ENCODE measurements at places on chromosomes 2 and 18. TPM values are rescaled to one million over a fixed set of nuclear protein-coding genes. Genes with fewer than 3 reads are reported as not detected.

CRACDL gene
- 11.1 TPM for total RNA-seq

WDR12 gene
- total RNA-seq = 31.0 TPM

EHD3 gene
- total RNA-seq = 5.2 TPM

CIB4 gene
- total RNA-seq = not detected

SERPINB13 gene
- total RNA-seq = not detected

FBXO41 gene
- 0.33 TPM for total RNA-seq

XDH gene
- not detected for total RNA-seq

CDH7 gene
- total RNA-seq = not detected

GPR75 gene
- 3.9 TPM for total RNA-seq

Measured in vein endothelial cell (primary cell).